ENCODE measurements at places on chromosomes 12 and 14.

- no peak for DNase-seq
Measured at GRCh38 chr12:130977743-130978095, 24.0 kb downstream of the ADGRD1 start.

GRCh38 chr12:100403446-100403845 lies 46.6 kb downstream of the SLC17A8 start:
- no peak for DNase-seq

DNA sequence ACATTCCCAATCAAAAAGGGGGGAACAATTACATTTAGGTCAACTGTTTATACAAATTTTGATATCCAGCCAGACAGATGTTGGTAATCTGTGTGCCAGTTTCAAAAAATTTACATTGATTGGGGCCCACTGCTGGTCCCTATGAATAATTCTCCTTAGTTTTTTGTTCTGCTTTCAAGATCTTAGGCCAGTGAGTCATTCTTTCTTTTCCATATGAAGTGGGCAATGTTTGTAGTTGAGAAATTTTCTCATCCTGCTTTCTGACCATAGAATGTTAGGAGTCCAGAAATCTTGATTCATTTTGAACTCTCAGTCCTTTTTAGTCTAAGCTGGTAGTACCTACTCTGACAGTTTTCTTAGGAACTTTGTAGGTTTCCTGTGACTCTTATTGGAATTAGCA lies 244.3 kb downstream of the DIO2 start:
- DNase-seq, result no peak

DNA sequence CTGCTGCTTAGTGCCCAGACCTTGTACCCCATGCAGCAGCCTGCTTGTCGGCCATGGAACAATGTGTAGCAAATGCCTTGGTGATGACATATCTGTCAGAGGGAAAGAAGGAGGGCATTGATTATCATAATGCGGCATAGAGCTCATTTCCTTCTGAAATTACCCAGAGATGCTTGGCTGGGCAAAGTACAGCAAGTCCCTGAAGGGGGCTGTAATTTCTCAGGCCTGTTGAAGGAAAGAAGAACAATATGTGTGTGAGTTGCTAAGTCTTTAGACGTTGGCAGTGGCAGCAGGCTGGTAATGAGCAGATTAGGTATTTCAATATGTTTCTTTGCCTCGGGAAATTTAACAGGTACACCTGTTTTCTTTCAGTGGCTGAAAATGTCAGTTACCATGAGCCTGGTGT lies 128.6 kb downstream of the CRADD start:
- DNase-seq, result no peak

GRCh38 chr14:103569408-103569807 lies 6.6 kb downstream of the COA8 start:
- DNase-seq, result no peak

GRCh38 chr12:89437231-89437630 lies 84.9 kb upstream of the DUSP6 start:
- no peak for DNase-seq

DNA sequence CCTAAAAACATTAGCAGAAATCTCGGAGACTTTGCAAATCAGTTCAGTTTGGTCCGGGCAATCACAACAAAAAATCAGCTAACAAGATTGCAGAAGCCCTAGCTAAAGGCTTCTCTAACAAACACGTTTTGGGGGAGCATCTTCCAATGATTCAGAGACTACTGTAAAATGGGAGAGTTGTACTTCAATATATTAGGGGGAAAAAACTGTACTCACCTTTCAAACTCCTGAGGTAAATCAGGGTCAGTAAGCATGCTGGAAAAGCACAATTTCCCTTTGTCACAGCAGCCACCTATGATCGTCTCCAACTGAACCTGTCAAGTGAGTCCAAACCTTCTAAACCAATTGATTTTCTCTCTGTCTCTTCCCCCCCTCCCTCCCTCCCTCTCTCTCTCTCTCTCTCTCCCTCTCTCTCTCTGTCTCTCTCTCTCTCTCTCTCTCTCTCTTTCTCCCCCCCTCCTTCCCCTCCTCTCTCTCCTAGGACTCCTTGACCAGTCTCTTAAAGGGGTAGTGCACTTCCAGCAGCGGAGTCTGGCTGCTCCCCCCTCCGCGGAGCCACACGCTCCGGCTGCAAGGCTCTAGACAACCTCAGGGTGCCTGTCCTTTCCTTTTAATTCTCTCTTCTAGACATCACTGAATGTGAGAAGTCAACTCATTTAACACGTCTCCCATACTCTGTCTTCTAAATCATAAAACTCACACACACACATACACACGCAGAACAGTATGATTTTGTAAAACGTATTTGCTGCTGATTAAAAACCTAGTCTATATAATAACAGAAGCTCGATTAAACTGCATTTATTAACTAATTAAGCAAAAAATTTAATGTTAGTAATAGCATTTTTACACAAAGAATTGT lies at the start of gene SOX5:
Gene SOX5 (minus strand): TSS at position 323 of the 862 bp plus-strand sequence. CDS start 69 bp downstream, at position 254.
- DNase-seq, result no peak

DNA sequence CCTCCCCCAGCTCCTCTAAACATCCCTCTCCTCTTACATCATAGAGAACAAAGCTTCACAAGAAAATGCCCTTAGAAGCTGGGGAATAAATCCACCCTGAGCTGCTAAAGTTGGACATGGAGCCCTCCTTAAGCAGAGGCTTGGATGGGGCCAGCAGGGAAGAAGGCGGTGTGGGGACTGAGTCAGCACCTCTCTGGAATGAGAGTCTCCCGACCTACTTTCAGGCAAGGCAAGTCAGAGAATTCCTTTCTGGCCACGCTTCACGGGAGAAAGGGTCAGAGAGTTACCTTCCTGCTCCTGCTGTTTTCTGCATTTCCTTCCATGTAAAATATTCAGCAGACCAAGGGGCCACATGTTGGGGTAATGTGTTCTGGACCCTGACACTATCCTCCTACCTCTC lies 113.3 kb upstream of the PRB2 start:
- DNase-seq, result no peak

DNA sequence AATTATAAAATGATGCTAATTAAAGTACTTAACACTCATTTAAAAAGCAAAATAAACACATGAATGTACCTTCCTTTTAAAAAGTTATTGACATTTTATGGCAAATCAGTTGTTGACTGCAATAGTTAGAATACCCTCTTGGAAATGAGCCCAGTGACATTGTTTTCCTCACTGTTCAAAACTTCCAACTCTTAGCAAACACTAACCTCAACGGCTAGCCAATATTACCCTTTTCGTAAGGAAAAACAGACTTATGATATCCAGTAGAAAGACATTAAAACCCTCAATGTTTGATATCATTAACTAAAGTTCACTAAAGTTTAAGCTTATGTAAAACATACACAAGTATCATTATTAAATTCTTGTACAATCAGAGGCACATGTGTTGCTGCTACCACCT lies 83.6 kb downstream of the EPS8 start:
- no peak for DNase-seq

DNA sequence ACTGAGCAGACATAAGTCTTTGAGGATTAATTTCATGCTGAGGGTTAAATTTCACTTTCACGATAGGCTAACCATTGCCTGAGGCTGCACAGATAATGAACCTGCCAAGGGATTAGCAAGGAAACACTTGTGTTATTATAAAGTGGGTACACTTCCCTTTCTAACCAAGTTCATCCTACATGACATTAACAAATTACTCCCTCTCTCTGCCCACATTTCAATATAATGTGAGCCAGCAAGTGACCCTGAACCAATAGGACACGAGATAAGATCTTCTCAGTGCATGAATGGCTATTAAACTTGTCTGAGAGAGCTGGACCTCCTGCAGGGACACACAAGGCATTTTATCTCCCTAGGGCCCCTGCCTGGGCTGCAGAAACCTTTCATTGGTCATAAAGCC lies 173.5 kb downstream of the PAX9 start:
- DNase-seq, result no peak
